Liver (tissue), 10 donors: ENCODE measurements at places on chromosomes 12 and 14.

GRCh38 chr12:100171248-100171647, 28.6 kb upstream of the BLTP3B start:
- H3K27ac ChIP-seq: no peak overlapping the region
- H3K4me3 ChIP-seq: no peak overlapping the region
- no peak for DNase-seq
- H3K4me1 ChIP-seq: no peaks in the 10 kb centered on the region
- H3K36me3 ChIP-seq: peaks cover 3% of the 10 kb centered on the region

- DNase-seq: no peak
- no peak overlapping the region for H3K4me3 ChIP-seq
- no peak overlapping the region for H3K27ac ChIP-seq
- no peaks in the 10 kb centered on the region for H3K4me1 ChIP-seq
Observed at GRCh38 chr14:29391231-29391630, 536.4 kb downstream of the PRKD1 start.

DNA sequence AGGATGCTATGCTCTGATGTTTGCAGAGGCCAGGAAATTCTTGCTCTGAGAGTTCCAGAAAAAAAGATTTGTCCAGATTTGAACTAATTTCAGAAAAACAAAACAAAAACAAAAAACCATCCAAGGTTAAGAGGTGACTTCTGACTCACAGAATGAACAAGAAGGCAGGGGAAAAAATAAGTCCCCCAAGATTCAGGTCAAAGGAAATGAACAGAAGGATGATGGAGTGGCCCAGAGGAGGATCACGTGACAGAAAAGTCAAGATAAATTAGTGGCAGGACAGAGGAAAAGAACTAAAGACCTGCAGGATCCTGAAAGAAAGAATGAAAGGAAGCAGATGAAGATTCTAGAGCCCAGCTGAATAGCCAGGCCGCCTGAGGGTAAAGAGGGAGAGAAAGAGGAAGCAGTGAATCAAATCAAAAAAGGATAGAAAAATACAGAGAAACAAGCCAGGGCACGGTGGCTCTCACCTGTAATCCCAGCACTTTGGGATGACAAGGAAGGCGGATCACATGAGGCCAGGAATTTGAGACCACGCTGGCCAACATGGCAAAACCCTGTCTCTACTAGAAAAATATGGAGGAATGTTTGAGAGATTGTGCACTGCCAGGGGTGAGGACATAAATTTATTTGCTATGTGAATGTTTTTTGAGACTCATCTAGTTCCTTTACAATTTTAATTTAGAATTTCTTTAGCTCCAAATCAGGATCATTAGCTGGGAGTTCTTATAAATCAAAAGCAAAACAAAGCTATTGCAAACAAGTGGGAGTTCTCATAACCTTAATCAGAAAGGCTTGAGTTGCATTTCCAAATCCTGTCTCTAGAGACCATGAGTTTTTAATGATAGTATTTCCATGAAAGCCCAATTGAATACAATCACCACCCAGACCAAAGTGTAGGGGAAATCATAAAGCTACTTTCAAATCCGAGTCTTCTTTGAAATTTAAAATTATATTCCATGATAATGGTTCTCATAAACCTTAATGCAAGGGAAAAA, 217.1 kb upstream of the PLEKHG7 start:
- no peaks in the 10 kb centered on the region for H3K27me3 ChIP-seq
- no peaks in the 10 kb centered on the region for H3K36me3 ChIP-seq
- no peak for DNase-seq
- no peak overlapping the region for H3K27ac ChIP-seq

GRCh38 chr14:92511453-92512238, 1.9 kb upstream of the RIN3 start:
- H3K4me1 ChIP-seq: no peaks in the 10 kb centered on the region
- H3K4me3 ChIP-seq: no peak overlapping the region
- H3K27ac ChIP-seq: no peak overlapping the region
- H3K36me3 ChIP-seq: no peaks in the 10 kb centered on the region

DNA sequence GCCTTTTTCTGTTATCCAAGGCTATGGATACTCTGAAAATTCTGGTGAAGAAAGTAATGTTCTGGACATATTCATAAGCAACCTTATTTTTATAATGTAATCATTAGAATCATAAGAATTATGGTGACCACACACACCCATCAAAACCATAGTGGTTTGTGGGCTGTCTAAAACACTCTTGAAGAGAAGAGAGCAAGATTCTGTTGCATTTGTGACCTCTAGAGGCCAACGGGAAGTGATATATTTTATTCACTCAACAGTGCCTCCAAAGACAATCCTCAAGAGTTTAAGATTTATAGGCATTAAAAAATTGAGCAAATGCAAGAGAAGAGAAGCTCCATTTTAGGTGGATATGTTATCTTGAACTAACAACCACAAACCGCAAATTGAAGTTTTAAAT, 68.5 kb upstream of the LGR5 start:
- no peaks in the 10 kb centered on the region for H3K4me1 ChIP-seq
- H3K27ac ChIP-seq: no peak overlapping the region
- no peak overlapping the region for H3K4me3 ChIP-seq
- H3K27me3 ChIP-seq: no peaks in the 10 kb centered on the region
- no peak for DNase-seq

DNA sequence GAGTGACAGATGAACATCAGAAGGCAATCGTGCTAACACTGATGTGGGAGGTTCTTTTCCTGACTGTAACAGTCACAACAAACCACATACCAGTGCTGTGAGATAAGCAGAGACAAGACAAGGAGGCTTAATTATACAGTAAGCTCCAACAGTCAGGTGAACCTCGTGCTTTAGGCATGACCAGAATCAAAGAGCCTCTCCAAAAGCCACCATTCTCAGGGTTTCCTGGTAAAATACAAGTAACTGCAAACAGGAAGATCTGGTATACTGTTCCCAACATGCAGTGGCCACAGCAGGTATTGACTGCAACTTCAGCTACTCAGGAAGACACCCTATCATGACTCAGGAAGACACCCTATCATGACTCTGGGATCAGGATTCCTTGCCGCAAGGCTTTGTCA, 47.3 kb upstream of the GTF2A1 start:
- H3K36me3 ChIP-seq: no peaks in the 10 kb centered on the region
- H3K27ac ChIP-seq: no peak overlapping the region
- no peak for DNase-seq
- H3K4me1 ChIP-seq: no peaks in the 10 kb centered on the region
- no peaks in the 10 kb centered on the region for H3K27me3 ChIP-seq

DNA sequence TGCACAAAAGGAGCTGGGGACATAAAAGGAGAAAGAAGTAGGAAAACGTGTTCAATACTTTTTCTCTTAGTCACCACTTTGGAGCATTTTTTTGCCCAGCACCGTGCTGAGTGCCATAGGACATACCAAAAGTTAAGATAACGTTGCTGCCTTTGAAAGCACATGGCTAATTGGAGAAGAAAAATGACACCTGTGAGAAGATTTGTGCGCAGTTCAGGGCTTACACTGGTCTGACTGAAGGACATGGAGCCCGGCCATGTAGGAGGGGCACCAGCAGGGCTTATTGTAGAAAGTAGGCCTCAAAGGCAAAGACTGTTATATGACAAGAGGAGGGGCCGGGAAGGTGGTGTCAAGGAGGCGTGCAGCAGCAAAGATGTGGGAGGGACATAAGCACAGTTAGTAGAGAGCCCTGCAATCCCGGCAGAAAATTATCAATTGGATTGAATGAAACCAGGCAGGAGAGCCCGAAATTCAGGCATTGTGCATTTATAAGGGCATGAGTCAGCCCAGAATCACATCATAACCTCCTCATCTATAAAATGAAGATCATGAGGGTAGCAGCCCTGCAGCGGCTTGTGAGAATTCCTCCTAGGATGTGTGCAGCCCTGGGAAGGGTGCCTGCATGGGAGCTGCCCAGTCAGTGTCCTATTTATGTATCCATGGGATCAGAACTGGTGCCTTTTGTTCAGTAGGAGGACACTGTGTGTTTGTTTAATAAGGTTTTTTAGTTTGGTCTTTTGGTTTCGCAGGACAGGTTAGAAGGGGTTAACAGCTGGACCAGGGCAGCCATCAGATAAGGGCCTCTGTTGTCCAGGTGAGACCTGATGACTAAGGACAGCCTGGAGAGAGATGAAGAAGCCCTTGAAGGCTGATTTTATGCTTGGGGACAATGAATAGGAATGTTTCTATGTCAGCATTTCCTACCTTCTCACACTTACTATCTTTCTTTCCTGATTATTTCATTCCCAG, 122.4 kb downstream of the GPR135 start:
- no peak overlapping the region for H3K4me3 ChIP-seq
- no peaks in the 10 kb centered on the region for H3K27me3 ChIP-seq
- H3K36me3 ChIP-seq: peaks cover 3% of the 10 kb centered on the region

DNA sequence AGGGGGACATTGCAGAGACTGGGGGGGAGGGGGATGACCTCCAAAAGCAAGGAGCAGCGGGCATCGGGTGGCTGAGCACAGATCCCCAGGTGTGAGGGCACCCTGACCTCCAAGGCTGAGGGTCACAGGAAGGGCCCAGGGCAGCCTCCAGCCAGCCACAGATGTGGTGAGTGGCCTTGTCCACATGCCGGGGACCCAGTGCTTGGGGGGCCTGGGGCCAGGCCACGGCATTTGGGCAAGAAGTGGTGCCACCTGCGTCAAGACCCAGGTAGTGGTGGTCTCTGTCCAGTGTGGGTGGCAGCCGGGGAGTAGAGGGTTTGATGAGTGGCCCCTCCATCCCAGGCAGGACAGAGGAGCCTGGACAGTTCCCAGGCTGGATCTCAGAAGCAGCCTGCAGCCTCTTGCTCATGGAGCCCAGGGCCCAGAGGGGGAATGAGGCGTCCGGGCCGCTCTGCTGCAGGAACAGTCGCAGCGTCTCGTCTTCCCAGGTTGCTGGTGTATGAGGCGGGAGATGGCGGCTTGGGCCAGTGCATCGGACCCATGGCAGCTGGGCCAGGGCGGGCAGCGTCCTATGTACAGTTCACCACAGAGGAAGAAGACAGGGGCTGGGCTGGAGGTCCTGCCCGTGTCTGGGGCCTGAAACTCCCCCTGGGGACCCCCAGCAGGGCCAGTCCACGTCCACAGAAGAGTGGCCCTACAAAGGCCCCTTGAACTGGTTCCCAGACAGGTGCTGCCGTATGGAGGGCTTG, 33.5 kb downstream of the CCNK start:
- peaks cover 41% of the 10 kb centered on the region for H3K36me3 ChIP-seq
- no peak overlapping the region for H3K4me3 ChIP-seq
- H3K27ac ChIP-seq: no peak overlapping the region
- no peak for DNase-seq
- no peaks in the 10 kb centered on the region for H3K4me1 ChIP-seq
